ENCODE measurements at places on chromosomes 3 and 15. TPM values are rescaled to one million over a fixed set of nuclear protein-coding genes. Genes with fewer than 3 reads are reported as not detected.

Gene SENP2
- total RNA-seq = 41.3 TPM

Gene SLC33A1
- total RNA-seq = 61.6 TPM

Gene OCA2
- under 0.01 TPM for total RNA-seq

Gene KLHDC8B
- 93.8 TPM for total RNA-seq

Gene ZNF502
- 5.0 TPM for total RNA-seq

Gene KNG1
- total RNA-seq = not detected

Gene FOXL2NB
- 1.4 TPM for total RNA-seq

Gene GOLGA8G
- total RNA-seq = not detected

Gene BLM
- 4.3 TPM for total RNA-seq

Gene LYZL4
- 0.39 TPM for total RNA-seq

Gene HAPLN3
- 11.4 TPM for total RNA-seq

Gene FBXW12
- not detected for total RNA-seq

Gene MYEF2
- total RNA-seq = not detected

Gene DCBLD2
- total RNA-seq = 135 TPM

Gene SLC12A1
- not detected for total RNA-seq

Gene SPINT1
- 190 TPM for total RNA-seq

Gene CHST13
- not detected for total RNA-seq

Gene MUC20
- 1.1 TPM for total RNA-seq

Gene PPIB
- total RNA-seq = 709 TPM

Gene GBE1
- total RNA-seq = 40.1 TPM

Gene GREM1
- total RNA-seq = 0.65 TPM

Gene POPDC2
- total RNA-seq = 0.22 TPM

Gene SH3GL3
- not detected for total RNA-seq

Gene XYLB
- 2.4 TPM for total RNA-seq

Gene NR1I2
- not detected for total RNA-seq

Gene RHOA
- total RNA-seq = 499 TPM

Gene CHAC1
- total RNA-seq = 27.5 TPM

Gene ZNF501
- total RNA-seq = 4.2 TPM

Gene ARID3B
- total RNA-seq = 5.5 TPM

Gene STRA6
- total RNA-seq = 15.7 TPM

Gene PLS1
- 0.76 TPM for total RNA-seq

Gene BFSP2
- not detected for total RNA-seq

Gene MESP1
- total RNA-seq = not detected

Gene ATP8B4
- not detected for total RNA-seq

Gene GP5
- total RNA-seq = not detected

Gene PLCH1
- total RNA-seq = not detected

Gene TP63
- total RNA-seq = not detected

Gene WNT7A
- 6.8 TPM for total RNA-seq

Gene IQCF5
- not detected for total RNA-seq

Gene HHLA2
- under 0.01 TPM for total RNA-seq

Gene GASK1A
- 24.3 TPM for total RNA-seq

Gene HES1
- 1.6 TPM for total RNA-seq

Gene KCNMB3
- total RNA-seq = 1.2 TPM

Gene SH2D7
- not detected for total RNA-seq

Gene FBXO45
- total RNA-seq = 7.5 TPM

Gene ZMYND10
- total RNA-seq = 1.6 TPM

Gene RNF7
- total RNA-seq = 64.0 TPM

Gene ASB14
- total RNA-seq = under 0.01 TPM

Gene GABRB3
- total RNA-seq = 3.5 TPM

Gene ACOX2
- total RNA-seq = 3.9 TPM

Gene SLC28A1
- total RNA-seq = not detected

Gene IL12A
- total RNA-seq = under 0.01 TPM

Gene CD200
- total RNA-seq = not detected

Gene FOXL2
- total RNA-seq = 0.79 TPM

Gene HIGD2B
- 0.39 TPM for total RNA-seq

Gene MYLK
- 33.9 TPM for total RNA-seq

Data from placental epithelial cell (primary cell).